Activated T-cell treated with anti-CD3 and anti-CD28 coated beads for 4 hours (primary cell): ENCODE measurements at places on chromosomes 3 and 15.

DNA sequence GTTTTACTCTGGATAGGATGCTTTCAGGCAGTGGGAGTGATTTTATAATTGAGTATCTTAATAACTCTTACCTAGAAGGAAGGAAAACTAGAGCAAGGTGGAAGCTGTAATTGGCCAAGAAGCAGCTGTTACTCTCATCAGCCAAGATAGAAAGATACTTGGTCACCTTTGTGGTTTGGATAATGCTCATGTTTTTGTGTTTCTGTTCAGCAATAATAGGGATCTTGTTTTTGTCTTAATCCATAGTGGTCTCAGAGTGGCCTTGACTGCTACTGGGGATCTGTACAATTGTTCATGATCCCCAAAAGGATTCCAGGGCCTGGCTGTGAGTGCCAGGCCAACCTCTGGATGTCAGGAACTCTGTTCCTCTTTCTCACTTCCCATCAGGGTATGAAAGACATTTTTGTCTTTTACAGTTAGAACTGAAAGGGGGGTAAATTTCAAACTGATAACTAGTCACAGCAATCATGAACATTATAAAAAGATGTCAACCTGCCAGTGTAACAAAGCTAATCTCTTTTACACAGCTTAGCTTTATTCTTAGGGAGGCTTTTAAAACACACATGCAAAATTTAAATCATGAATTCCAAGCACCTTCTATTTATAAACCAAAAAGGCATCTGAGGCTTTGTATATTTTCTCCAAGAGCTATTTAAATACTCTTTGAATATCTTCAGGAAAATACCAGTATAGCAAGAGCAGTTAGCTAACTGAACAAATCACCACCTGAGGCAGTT, 6.0 kb downstream of the UBL7 start:
- no peak for DNase-seq

DNA sequence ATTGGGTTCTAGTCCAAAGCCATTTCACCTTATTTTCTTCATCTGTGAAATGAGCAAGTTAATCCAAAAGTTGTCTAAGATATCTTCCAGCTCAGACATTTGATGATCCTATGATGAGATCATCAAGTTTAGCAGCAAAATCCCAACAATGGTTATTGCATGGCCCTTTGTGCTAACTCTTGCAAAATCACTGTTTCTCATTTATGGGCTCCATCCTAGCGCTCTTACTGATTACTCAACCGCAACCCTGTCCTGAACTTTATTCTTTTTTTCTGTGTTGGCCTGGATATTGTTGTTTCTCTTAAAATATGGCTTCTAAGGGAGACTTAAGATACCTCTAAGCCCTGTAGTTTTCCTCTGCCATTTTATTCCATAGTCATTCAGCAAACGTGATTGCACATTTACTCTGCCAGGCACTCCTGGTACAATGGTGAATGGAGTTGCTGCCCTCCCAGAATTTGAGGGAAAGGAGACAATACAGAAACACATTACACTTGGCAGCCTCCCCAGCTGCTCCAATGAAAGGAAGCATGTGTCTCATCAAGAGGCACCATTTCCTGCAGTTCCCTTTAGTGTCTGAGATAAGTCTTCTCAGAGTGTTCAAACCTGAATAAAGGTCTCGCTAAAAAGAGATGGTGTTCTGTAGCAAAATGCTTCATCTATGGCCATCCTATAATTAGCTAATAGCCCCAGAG, 4.4 kb downstream of the GXYLT2 start:
- DNase-seq = no peak

DNA sequence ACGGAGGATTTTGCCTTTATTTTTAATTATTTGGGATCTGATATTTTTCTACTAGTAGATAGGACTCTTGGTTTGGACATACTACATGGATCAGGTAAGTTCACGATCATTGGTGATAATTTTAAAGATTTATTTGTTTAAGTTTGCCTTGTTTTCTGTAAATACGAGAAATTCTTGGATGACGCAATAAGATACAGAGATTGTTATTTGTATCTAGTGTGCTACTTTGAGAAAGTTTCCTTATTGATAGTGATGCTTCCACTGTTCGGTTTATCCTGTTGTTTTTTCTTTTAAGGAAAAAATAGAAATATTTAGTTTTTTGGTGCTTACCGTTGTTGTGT, 577 bp downstream of the CHD2 start:
- DNase-seq = no peak

DNA sequence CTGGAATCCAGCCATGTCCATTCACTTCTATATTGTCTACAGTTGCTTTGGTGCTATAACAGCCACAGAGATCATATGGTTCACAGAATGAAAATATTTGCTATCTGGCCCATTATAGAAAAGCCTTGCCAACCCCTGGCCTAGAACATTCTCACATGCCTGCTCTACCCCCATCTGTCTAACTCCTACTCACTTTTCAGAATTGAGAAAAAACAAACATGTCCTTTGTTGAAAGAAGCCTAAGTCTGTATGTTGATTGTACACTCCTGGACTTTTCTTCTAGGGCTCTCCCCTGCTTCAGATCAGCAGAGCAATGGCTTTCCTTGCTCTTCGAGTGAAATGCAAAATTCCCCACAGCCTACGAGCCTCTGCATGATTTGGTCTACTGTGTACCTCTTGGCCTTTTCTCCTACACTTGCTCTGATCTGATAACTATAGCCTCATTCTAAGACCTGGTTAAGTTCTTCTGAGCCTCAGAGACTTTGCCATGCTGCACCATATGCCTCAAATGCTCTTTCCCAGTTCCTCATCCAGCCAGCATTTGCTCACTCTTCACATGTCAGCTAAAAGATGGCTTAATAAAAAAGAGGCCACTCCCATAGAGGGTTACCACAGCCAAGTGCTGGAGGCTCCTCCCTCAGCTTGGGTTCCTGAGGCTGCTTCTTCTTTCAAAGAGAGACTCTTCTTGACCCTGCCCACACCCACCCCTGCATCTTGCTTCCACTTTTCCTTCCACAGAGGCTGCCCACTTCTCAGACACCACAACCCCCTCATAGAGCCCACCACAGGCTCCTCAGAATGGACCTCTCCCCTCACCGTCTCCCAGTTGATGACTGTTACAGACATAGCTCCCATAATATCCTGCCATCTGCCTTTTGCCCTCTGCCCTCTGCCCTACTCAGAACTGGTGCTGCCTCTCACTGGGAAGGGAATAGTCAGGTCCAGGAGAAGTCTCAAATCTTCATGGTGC, 22.9 kb upstream of the DCLK3 start:
- no peak for DNase-seq

DNA sequence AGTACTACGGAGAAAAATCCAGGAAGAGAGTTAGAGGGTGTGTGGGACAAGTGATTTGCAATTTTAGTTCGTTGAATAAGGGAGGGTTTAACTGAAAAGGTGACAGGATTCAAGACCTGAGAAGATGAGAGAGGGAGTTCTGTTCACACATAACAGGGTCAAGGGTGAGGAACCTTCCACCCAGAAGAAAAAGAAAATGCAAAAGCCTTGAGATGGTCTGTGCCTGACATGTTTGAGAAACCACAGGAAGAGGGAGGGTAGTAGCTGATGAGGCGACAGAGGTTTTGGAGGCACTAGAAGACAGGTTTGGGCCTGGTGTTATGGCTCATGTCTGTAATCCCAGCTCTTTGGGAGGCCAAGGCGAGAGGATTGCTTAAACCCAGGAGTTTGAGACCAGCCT, 591 bp upstream of the SLC25A20 start:
- no peak for DNase-seq

GRCh38 chr15:65058394-65059368, 9.1 kb downstream of the RASL12 start:
- DNase-seq = no peak

DNA sequence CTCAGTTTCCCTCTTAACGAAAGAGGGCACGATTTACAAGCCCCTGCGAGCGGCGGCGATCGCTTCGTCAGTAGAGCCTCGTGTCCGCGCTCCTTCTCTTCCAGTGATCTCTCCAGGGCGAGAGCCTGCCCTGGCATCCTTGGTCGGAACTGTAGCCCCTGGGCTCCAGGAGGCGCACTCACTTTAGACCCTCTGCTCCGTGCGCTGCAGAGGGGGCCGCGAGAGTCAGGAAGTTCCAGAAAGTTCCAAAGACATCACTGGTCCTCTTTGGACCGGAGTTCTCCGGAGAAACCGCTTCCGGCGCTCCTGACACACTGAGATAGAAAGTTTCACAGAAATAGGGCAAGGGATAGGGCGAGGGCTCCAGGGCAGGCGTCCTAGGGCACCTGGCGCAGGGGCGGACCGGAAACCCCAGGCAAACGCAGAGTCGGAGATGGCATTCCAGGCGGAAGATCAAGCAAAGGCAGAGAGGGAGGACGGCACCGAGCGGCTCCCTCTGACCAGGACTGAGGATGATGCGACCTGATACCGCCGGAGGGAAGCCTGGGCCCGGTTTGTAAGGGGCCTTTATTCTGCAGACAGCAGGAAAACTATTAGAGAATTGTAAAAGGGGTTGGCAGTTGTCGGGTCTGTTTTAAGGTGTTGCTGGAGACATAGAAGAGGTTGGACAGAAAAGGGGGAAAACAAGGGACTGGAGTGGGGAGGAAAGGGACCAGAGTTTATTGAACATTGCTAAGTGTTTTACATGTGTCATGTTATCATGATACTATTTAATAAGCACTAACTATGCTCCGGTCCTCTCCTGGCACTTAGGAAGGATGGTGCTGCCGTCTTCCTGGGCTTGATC, 1.3 kb upstream of the CPEB1 start:
- no peak for DNase-seq

DNA sequence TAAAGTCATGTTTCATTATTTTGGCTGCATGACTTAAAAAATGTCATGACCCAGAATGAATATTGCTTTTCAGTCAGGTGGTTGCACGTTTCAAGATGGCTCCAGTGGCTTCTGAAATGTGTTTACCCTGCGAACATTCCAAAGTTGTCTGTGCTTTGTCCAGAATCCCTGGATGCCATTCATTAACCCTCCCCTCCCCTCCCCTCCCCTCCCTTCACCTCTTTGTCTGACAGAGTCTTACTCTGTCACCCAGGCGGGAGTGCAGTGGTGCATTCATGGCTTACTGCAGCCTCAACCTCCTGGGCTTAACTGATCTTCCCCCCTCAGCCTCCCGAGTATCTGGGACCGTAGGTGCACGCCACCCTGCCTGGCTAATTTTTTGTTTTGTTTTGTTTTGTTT, 308.0 kb downstream of the PTPRG start:
- DNase-seq = no peak

- no peak for DNase-seq
Measured at GRCh38 chr3:184228376-184229137, 828 bp upstream of the VWA5B2 start.

DNA sequence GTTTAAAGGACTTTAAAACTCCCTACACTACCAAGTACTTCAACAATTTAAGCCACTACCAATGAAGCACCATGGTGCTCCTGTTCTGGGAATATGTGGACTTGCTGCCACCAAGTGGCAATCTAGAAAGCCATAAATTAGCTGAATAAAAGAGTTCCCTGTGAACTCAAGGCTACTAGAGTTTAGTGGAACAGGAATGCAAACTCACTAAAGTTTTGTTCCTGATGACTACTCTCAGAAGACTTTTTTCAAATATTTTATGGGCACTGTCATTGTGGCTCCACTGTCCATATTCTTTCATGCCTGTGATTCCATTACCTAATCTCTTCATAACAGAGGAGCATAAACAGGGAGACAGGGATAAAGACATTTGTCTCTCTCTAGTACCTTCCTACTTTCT, 63.9 kb downstream of the TMCC1 start:
- no peak for DNase-seq

DNA sequence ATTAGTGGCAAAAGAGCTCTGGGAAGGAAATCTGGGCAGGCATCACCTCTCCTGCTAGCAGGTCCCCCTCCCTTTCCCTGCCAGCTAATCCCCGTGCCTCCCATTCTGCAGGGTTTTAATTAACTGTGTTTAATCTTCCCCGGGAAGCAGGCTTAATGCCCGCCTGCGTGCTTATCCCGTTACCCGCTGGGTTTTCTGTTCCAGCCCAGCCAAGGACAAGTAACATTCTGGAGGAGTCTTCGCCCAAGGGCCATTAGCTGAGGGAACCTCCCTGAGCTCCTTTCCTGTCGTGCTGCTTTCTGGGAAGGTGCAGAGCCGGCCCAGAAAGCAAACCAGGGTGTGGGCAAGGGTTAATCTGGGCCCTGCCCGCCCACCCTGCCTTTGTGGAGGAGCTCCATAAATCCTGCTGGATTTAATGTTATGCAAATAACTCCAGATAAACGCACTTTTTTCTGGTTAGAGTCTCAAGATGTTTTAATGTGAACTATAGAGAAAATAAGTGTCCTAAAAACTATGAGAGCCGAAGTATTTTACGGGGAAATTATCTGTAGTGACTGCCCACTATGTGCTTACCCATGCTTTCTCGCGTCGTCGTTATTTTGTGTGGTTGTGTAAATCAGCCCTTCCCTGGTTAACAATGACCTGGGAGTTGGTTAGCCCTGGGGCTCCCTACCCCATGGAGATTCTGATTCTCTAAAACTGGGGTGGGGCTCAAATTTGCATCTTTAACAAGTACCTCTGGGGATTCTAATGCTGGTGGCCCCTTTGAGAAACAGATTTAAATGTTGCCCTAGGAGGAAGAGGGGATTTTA, 25.9 kb downstream of the TRIM71 start:
- DNase-seq = no peak

DNA sequence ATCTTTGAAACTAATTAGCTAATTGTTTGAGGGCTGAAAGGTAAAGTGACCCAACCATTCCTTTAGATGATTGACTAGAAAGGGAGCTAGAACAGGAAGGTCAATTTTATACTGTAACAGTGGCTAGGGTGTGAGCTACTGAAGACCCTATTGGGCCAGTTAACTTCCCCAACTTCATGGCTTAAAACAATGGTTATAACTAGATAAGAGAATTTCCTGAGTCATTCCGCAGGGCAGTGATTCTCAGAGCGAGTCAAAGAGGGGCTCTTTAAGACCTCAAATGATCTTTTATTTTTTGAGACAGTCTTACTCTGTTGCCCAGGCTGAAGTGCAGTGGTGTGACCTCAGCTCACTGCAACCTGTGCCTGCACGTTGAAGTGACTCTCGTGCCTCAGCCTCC, 33.7 kb upstream of the TTBK2 start:
- no peak for DNase-seq
